Stomach (tissue), 19 donors: ENCODE measurements at places on chromosomes 4 and X. TPM values are rescaled to one million over a fixed set of nuclear protein-coding genes. Genes with fewer than 3 reads are reported as not detected.

MTCP1 gene
- total RNA-seq, result 4.6 TPM

ESX1 gene
- total RNA-seq, result not detected

DNA sequence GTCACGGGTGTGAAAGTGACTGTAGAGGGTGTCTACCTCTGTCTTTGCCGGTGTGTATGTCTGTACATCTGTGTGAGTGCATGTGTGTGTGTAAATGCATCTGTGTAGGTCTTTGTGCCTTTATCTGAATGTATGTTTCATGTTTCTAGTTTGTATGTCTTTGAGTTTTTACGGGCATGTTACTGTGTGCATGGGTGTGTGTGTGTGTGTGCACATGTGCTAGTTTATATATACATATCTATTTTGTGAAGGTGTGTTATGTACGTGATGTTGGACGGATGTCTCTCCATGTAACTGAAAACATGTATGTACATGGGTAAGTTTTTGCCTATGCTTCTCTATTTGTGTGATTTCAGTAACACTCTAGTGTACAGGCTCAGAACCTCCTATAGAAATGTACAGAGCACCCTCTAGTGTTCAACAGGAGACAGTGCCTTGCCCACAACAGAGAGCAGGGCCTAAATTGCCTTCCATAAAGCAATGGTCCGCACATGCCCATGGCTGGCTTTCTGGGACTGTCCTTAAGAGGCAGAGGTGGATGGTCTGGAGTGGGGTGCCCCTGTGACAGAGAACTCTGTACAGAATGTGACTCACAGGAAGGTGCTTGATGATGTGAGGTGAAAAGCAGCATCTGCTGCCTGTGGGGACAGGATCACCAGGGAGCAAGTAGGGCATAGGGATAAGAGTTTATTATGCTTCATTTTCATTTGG is 343.5 kb downstream of the RAPGEF2 start:
- peak; percentile 28 for DNase-seq

- peak; percentile 28 for DNase-seq
Observed at GRCh38 chr4:22237846-22238494, 277.9 kb downstream of the ADGRA3 start.

DNA sequence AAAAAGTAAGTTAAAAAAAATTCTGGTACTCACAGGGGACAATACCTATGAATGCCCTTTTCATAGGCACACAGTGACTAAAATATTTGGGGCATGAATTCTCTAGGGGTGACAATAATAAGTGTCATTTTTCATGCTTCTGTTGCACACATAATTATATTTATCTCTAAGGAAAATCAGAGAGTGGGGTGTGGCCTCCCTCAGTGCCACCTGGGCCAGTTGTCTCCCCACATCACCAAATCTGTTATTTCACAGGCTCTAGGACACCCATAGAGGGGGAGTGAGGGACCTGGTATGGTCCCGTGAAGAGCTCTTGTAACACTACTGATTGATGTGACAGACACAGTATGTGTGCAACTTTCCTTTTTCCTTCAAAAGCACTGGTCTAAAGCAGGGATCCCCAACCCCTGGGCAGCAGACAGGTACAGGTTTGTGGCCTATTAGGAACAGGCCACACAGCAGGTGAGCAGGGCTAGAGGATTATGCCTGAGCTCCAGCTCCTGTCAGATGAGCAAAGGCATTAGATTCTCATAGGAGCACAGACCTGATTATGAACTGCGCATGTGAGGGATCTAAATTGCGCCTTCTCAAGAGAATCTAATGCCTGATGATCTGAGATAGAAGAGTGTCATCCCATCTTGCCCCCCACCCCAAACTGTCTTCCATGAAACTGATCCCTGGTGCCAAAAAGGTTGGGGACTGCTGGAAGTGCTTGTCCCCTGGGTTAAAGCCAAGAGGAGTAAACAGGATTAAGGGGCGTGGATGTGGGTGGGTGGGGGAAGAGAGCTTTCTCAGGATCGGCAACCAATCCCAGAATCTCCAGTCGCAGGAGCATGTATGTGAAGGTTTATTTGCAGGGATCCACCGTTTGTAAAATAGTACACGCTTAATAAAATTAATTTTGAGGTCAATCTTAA is 856 bp downstream of the SLC9B1 start:
- peak; percentile 79 for DNase-seq

TDO2 gene
- not detected for total RNA-seq

- no peak for DNase-seq
Observed at GRCh38 chr4:152588869-152589268, 53.0 kb upstream of the FBXW7 start.

OCIAD1 gene
- 112 TPM for total RNA-seq

CYLC1 gene
- not detected for total RNA-seq
